AG04449 (cell line): ENCODE measurements at places on chromosomes 12 and 14.

DNA sequence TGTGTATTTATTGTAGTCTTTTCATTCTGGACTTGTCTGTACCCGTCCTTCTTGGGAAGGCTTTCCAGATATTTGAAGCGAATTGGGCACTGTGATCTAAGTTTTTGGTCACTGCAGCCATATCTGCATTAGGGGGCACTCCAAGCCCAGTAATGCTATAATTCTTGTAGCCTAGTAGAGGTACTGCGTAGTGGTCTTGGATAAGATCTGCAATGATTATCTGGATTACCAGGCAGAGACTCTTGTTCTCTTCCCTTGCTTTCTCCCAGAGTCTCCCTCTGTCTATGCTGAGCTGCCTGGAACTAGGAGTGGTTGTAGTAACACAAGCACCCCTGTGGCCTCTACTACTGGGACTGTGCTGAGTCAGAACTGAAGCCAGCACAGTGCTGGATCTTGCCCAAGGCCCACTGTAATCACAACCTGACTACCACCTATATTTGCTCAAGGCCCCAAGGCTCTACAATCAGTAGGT, 30.0 kb downstream of the SLC38A2 start:
- DNase-seq: no peak

- DNase-seq: no peak
These were observed 56.7 kb downstream of the TTLL5 start for GRCh38 chr14:75717729-75718128.

- DNase-seq: no peak
These were observed 204.8 kb downstream of the DPF3 start for GRCh38 chr14:72688990-72689671.

GRCh38 chr14:67883717-67884116, 64.1 kb downstream of the RAD51B start:
- DNase-seq: no peak

DNA sequence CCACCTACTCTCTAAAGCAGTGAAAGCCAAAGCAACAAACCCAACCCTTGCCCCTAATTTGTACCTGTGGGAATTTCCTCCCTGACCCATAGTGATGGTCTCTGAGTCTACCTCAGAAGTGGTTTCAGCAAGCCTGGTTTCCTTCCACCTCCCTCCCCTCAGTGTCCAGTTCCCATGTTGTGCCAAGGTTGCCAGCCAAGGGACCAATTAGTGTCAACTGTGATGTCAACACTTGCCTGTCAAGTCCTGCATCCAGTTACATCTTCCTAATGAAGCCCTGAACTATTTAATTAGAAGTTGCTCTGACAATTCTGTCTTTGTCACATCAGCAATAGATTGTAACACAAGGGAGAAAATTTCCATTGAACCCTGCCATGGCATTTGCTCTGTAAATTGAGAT, 194.4 kb upstream of the CCDC196 start:
- DNase-seq: no peak

DNA sequence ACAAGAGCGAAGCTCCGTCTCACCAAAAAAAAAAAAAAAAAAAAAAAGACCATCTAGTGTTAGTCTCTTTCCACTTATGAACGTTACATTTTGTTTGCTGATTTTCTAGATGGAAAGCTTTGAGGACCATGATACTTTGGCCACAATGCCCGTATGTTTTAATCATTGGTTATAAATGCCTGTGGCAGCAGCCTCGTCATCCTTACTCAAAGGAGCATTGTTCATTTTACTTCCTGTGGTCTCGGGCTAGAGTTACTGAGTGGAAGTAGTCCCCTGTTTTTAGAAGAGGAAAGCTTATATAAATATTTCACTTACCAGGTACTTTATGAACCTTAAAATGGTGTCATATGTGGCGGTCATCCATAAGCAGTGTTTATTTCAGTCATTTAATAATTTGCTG, 359.9 kb downstream of the AEBP2 start:
- DNase-seq: no peak

DNA sequence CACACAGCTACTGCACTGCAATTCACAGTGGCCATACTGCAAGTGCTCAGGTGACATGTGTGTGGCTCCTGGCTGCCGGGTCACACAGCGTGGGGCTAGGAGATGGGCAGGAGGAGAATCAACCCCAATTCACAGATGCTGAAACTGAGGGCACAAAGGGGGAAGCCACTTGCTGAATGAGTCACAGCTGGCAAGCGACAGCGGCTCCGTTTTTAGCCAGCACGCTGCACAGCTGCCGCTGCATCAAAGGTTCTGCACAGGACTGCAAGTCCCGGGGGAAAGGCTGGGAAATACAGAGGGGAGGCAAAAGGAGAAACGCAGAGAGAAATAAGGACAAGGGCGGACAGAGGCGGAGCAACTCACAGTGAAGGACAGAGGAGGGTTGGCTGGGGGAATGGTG, 57.9 kb downstream of the KDM2B start:
- DNase-seq: no peak

DNA sequence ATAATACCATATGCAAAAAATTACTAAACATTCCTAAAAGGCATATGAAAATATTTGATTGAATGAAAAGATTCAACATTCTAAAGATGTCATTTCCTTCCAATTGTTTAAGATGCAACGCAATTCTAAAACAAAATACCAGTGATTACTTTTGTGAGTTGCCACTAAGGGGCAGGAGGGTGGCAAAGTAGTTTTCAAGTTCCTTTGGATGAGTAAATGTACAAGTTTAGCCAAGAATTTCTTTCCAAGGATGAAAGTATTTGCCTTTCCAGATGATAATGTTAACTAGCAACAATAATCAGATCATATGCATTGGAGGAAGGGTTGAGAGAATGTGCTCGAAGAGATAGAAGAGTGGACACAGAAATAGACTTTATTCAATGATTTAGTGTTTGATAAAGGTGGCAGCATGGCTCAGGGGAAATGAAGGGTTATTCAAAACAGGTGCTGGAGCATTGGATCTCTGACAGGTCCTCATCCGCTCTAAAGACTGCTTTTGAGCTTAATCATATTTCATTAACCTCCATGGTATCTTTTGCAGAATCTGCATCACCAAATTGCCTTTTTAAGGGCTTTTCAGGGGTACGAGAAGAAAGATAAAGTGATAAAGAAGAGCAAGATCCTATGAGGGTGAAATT, 678.5 kb upstream of the TBX3 start:
- no peak for DNase-seq

DNA sequence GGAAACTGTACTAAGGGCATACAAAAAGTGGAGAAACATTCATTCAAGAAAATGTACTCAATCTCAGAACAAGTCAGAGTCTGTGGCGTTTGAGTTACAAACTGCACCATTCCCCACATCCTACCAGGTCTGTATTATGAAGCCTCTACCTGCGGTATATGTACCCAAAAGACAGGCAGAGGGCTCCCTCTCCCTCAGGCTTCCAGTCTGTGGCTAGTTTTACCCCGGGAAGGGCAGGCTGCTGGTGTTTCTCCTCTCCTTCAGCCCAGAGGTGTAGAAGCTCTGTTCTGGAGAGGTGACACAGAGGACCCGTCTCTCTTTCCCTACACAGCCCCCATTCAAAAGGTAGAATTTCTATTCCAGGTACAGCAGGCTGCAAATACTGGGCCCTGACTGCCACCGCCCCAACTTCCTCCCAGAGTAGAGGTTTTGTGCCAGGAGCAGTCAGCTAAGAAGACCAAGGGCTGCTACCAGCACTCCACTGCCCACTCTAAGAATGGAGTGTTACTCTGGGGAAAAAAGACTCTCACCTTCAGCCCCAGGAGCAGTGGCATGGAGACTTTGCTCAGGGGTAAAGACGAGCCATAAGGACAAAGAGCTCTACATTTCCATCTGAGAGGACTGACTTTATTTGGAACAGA, 39.4 kb downstream of the PARP11 start:
- no peak for DNase-seq

- DNase-seq: no peak
These were observed 8.9 kb upstream of the RPLP0 start for GRCh38 chr12:120209851-120210250.

DNA sequence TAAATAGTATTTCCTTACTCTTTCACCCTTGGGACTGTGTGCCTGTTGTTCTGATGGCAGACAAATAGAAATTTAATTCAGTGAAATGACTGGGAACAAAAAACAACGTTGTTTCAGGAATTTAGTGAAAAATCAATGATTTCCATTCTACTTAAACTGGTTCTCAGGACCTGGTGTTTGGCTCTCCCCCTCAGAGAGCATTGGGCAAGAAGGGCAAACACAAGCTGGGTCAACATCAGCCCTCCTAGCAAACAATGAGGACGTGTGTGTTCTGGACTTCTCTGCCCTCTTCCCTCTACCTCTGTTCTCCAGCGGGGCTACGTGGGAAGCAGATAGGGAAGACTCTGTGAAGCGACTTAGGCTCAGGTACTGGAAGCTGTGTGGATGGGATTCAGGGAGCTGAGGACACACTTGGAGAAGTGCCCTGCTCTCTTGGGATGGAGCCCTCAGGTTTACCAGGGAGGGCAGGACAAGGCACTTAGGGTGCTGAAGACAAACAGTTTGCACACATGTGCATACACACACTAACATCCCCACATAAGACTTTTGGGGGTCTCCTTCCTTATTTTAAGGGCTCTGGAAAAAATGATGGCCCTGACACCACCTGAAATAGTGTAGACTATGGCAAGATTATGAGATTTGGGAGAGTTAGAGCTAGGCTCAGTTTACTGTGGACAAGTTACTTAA, 7.6 kb upstream of the SERPINA1 start:
- no peak for DNase-seq

GRCh38 chr14:76904100-76904739, 78.0 kb downstream of the LRRC74A start:
- DNase-seq: peak; percentile 66

- DNase-seq: no peak
These were observed 34.9 kb upstream of the AEBP2 start for GRCh38 chr12:19404242-19404880.

GRCh38 chr12:43337571-43338444, 214.2 kb downstream of the ADAMTS20 start:
- no peak for DNase-seq

DNA sequence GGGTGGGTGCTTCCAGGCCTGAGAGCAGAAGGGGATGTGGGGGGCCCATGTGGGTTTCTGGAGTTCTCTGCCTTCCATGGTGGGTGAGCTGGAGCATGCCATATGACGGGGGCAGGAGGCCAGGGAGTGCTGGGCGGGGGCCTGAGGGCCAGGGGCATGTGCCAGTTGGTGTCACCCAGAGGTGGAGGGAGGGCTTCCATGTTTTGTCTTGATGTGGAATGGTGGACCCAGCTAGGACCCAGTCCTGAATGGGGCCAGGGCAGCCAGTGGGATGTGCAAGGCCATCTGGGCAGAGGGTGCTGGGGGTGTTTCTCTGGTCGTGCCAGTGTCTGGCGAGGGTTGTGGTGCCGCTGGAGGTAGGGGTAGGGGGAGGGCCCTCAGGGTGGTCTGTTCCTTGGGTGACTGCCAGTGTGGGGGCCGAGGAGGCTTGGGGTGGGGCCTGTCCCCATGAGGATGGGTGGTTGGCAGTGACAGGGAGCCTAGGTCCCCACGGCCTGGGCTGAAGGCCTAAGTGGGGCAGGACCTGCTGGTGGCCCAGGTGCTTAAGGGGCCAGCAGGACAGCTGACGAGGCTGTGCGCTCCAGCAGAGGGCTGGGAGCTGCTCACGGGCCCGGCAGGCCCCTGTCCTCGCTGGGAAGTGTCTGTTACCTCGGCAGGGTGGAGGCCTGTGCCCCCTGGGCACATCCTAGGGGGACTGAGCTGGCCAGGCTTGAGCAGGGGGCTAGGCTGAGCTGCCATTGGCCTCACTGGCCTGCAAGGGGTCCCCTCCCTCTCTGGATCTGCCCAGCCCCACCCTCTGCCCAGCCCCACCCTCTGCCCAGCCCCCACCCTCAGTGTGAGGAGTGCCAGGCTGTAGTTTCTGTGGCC, 26.8 kb downstream of the CEP170B start:
- no peak for DNase-seq

- no peak for DNase-seq
These were observed 5.5 kb downstream of the ZFP36L1 start for GRCh38 chr14:68787092-68787992.

DNA sequence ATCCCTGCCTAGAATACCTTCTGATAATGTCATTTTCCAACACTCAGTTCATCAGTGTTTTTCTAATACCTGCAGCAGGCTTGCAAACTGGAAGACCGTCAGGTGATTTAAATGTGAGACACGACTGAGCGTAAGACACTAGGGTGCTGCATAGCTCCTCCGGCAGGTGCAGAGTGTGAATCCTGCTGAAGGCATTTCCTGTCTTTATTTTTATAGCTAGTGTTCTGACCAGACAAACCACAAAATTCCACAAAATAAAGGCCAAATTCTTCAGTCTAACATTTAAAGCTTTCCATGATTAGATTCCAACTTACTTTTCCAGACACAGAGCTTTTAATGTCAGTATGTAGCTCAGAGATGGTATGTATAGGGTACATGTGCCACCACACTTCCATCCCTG, 70.7 kb downstream of the BBS10 start:
- peak; percentile 50 for DNase-seq

DNA sequence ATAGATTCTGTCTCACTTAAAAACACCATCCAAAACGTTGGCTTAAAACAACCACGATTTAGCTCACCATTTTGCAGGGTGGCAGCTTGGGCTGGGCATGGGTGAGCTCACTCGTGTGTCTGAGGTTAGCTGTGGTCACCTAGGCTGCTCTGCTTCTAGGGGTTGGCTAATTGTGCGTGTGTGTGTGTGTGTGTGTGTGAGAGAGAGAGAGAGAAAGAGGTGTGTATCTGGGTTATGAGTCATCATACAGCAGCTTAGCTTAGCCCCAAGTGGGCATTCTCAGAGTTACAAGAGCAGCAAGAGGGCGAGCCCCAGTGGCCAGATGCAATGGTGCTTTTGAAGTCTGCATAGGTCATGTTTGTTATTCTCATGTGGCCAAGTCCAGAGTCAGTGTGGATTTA, 6.0 kb downstream of the FBXW8 start:
- peak; percentile 14 for DNase-seq

DNA sequence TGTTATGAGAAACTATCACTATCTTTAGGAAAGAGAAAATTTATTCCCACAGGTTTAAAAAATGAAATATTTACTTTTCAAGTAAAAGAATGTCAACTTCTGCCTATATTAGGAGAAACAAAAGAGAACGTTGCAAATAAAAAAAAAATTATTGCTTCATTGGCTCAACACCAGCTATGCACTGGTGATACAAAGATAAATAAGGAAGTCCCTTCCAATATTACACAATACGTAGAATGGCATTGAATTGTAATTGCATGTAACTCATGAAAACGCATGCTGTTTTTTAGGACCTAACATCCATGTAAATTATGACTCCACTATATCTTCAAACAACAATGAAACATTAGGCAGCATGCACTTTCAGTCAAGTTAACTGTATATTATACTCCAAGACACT, 56.4 kb upstream of the RERGL start:
- DNase-seq: no peak

- no peak for DNase-seq
These were observed 8.3 kb upstream of the MTA1 start for GRCh38 chr14:105411017-105411941.

- no peak for DNase-seq
These were observed 76.0 kb downstream of the WDR20 start for GRCh38 chr14:102215576-102216250.

GRCh38 chr12:27951898-27952297, 20.6 kb downstream of the PTHLH start:
- no peak for DNase-seq
